Activated naive CD4-positive, alpha-beta T cell treated with anti-CD3 and anti-CD28 coated beads, Interleukin-2, amount 10 ng/mL, durations not matched to agents 7 days and 5 days (primary cell): ENCODE measurements at places on chromosomes 5 and 9.
A peak's percentile ranks its signal among the peaks of the same experiment; 100 is the strongest.

DNA sequence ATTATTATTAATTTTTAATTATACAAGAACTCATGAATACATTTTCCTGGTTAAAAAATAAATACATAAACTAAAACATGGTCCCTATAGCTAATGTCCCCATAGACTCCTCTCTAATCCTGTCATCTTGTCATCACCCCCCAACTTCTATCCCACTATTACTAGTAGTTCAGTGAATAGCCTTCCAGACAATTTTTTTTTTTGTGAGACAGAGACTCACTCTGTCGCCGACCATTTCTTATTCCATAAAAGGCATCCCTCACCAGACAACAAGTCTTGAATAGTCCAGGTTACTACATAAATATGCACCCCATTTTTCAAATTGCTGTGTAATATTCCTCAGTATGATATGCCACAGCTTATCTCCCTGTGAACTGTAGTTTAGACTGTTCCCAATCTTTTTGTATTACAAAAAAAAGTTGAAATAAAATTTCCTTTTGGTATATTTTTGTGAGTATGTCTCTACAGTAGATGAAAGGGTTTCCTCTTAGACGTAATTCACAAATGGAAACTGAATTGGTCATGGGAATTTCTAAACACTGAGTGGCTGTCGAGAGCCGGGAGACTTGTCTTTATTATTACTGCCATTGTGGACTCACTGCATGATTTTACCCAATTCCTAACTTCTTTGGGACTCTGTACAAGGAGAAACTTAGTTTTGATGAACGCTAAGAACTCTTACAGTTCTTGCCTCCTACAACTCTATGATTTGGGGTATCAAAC is 6.4 kb upstream of the ABLIM3 start:
- no peak for DNase-seq

- DNase-seq: no peak
Observed at GRCh38 chr5:161027763-161028162, 175.8 kb upstream of the ATP10B start.

DNA sequence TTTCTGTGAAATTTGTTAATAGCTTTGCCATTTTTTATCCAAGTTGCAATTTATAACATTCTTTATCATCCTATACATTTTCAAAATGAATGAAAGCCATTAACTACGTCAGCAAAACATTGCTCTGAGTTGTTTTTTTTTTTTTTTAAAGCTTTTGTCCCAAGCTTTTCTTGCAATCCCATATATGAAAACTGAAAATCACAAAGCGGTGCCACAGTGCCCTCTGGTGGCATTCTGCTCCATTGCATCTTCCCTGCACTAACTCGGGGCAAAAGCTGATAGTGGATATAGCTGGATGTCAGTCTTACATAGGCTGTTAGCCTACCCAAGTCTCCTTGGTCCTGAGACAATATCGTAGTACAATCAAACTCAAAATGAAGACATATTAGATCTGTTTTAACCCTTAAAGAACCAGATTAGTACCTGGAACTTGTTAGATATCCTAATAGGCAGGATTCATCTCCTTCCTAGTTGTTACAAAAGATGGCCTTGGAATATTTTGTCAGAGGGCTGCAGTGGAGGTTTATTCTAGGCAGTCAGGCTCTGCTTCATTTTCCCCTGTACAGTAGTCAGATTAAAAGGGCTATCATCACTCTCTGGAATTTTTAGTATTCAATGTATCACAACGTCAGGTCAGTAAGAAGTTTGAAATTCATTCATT is 669.9 kb downstream of the PTPRD start:
- peak; percentile 64 for DNase-seq

DNA sequence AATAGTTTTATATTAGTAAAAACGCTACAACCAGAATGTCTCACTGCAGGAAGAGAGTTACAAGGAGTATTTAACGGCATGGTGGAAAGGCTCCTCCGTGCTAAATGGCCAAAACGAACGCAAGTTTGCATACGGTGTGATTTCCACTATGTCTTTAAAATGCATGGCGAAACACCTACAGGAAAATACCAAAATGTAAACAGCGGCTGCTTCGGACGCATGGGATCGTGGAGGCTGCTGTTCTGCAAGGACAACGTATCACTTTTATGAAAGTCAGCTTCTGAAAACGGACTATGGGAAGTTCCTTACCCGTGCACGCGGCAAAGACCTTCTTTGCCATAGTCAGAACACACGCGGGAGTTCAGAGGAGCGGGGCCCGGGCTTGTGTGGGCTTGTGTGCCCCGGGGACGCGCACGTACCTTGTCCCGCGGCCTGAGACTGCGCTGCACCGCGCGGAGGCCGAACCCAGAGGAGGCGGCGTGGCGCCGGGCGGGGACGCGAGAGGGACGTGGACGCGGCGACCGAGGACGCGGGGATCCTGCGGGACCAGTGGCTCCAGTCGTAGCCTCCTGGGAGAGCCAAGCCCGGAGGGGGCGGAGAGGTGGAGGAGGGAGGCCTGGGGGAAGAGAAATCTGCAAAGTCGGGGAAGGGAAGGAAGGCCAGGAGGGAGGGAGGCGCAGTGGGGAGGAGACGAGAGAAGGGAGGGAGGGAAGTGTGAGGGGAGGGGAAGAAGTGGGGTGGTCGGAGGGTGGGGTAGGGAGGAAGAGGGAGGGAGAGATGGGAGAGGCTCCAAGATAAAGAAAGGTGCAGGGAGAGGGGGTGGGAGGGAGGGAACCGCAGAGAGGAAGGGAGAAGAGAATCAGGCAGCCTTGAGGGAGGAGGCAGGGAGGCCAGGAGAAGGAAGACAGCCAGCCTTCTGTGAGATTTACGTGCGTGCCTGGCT is at the start of gene CMBL:
Gene CMBL, minus strand, starts transcription at position 697 of the 943 bp plus-strand sequence. CDS start 17,140 bp downstream, outside the sequence.
- peak; percentile 41 for DNase-seq

- DNase-seq: no peak
Observed at GRCh38 chr9:112241491-112241890, 66.4 kb upstream of the SUSD1 start.

DNA sequence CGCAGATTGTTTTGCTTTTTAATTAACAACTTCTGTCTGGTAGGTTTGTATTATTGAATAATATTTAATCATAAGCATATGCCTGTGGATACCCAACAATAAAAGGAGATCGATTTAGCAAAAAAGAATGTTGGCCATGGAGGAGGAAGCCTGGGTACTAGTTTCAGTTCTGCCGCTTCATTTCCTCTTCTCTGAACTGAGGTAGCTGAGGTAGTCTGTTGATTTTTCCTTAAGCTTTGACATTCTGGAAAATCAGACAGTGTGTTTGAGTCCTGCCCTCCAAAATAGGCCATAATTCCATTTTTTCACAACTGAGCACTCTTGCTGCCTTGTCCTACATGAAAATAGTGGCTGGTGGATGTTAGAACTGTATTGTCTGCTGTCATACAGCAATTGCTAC is 6.0 kb upstream of the GPR21 start:
- no peak for DNase-seq

- DNase-seq: no peak
Observed at GRCh38 chr9:91777292-91777830, 172.7 kb downstream of the ROR2 start.

- no peak for DNase-seq
Observed at GRCh38 chr5:138466900-138467710, 1.8 kb downstream of the EGR1 start.

DNA sequence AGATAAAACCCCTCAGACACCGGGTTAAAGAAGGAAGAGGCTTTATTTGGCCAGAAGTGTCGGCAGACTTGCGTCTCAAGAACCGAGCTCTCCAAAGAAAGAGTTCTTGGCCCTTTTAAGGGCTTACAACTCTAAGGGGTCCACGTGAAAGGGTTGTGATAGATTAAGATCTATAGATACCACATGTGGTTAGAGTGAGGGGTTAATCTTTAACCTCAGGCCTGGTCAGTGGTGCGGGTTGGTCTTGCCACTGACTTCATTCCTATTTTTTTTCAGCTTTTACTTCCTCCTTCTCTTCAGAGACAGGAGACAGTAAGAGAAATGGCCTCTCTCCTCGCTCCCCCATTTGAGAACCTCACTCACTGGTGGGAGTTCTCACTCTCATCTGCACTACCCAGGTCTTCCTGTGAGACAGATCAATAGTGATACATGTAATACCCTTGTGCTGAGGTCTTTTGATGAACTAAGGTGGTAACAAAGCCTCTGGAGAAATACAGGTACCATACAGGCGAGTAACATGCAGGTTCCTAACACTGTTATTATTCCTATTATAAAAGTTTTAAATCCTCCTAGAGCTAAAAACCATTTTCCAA is 52.4 kb upstream of the COX7C start:
- no peak for DNase-seq

GRCh38 chr5:25964009-25964372 is 1074.4 kb downstream of the CDH9 start:
- DNase-seq: no peak

DNA sequence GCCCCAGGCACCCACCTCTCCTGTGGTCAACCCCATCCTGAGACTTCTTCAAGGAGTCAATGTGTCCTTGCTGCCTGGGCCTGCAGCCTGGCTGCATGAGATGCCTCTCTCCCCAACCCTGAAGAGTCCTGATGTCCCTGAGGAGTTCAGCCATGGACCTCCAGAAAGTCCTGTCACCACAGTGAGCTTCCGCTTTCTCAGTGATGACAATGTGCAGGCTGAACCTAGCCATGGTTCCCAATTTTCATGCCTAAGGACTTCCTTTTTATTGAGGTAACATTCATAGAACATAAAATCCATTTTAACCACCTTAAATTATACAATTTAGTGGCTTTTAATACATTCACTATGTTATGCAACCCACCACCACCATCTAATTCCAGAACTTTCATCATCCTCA is 29.1 kb downstream of the DAP start:
- DNase-seq: no peak

- DNase-seq: no peak
Observed at GRCh38 chr9:10479172-10479571, 133.6 kb downstream of the PTPRD start.

GRCh38 chr5:16510098-16510497 is 44.5 kb upstream of the ZNF622 start:
- no peak for DNase-seq

- DNase-seq: no peak
Observed at GRCh38 chr9:28270156-28270555, 696.9 kb upstream of the C9orf72 start.

DNA sequence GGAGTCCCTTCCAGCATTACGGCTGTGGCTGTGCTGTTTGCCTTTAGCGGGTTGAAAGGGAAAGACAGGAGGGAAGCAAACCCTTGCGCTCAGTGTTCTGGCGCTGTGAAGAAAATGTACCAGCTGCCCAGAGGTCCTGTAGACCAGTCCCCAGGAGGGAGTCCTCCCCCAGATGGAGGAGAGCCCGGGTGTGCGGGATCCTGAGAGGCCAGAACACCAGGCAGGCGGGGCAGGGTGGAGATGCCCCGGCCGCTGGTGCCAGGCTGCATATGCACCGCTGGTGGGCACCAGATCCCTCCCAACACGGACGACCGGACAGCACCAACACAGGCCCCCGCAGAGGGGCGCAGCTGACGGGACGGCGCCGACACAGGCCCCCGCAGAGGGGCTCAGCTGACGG is 37.2 kb upstream of the SLC9A3 start:
- no peak for DNase-seq

DNA sequence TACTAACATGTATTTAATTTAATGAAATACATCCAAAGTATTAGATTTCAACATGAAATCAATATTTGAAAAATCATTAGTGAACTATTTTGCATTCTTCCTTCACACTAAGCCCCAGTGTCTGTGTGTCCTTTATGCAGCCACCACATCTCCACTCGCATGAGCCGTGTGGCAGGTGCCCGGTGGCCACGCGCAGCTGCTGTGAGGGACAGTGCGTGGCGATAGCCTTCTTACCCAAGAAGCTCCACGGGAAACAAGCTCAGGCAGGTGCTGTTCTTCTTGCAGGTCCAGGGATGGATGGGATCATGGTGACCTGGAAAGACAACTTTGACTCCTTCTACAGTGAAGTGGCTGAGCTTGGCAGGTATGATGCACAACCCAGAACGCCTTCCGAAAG is 79.3 kb upstream of the OTULINL start:
- no peak for DNase-seq

- DNase-seq: no peak
Observed at GRCh38 chr9:134419684-134420076, 93.4 kb downstream of the RXRA start.

- no peak for DNase-seq
Observed at GRCh38 chr5:66322786-66323528, 178.9 kb downstream of the SREK1 start.

DNA sequence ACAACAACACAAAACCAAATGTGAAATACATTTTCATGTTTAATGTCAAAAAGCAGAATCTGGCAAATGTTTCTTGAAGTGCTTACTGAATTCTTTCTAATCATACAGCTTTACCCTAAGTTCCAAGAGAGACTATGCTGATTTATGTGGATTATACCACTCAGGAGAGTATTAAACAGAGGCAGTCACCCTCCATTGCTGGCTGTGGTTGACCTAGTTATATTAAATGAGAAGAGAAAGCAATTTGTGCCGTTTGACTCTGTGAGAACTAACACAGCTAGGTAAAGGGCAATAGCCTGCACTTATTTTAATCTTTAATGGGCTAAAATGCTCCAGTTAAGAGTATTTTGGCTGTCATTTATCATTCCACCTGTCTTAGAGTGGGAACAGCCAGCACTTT is 62.6 kb downstream of the ELL2 start:
- DNase-seq: no peak

DNA sequence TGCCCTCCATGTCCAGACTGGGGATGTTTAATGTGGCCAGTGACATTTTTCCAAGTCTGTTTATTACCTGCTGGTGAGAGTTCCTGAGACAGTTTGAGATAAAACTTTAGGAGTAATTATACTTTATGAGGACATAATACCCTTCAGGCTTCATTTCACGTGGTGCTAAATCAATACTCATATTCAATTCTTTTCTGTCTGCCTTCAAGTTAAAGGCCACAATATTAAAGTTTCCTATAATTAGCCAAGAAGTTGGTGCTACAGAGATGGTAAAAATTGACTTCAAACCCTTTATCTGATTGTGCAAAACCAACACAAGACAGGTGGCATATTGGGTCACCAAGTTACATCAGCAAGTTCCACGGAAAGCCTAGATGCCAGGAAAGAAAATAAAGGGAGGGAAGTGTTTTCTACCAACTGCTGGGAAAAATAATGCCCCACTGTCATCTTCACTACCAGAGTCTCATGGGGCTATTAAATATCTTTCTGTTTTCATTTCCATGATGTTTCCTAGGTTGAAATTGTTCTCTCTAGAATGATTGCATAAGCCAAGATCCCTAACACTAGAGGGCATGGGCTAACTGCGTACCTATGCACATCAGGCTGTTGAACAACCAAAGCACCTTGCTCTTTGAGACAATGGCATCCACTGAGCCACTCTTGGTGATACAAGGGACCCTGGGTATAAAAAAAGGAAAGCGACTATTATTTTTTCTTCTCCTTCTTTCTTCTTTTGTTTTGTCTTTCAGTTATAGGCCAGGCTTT is 68.7 kb downstream of the INSYN2B start:
- DNase-seq: no peak
